Thyroid gland (tissue), 4 donors: ENCODE measurements at places on chromosomes 4 and X.

DNA sequence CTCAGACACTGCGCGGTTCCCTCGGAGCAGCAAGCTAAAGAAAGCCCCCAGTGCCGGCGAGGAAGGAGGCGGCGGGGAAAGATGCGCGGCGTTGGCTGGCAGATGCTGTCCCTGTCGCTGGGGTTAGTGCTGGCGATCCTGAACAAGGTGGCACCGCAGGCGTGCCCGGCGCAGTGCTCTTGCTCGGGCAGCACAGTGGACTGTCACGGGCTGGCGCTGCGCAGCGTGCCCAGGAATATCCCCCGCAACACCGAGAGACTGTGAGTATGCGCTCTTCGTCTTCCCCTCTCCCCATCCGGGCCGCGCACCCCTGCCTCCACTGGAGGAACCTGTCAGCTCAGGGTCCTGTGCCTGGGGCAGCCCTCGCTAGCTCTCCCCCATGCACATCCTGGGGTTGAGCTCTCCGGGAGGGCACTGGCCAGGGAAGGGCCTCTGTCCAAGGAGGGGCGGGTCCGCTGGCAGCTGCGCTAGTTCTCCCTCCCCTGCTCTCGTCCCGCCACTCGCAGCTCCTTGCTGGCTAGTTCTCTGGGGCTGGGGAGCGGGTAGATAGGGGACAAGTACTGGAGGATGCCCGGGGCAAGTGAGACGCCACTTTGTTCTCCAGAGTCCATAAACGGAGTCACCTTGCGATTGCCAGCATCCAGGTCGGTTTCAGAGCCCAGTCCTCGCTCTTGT lies 2.2 kb downstream of the SLIT2 start:
- peak; percentile 26 for DNase-seq

DNA sequence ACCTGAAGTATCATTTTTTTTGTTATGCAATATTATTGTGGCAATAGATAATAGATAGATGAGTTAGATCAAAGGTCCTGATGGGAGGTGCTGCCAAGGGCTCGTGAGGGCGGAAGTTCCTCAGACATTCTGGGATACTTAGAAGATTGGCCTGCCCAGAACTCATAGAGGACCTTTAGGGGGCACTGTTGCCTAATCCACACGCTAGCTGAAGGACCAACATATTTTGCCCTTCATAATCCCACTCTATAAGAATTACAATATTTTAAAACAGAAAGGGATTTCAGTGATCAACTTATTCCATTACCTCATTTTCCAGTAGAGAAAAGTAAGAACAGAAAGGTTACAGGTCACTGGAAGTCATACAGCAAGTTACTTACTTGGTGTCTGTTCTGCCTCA lies 22.9 kb upstream of the COX7B2 start:
- no peak for DNase-seq

- no peak for DNase-seq
Observed at GRCh38 chrX:31653422-31653821, 581.6 kb upstream of the FTHL17 start.

GRCh38 chr4:16120720-16121119 lies 36.9 kb upstream of the PROM1 start:
- no peak for DNase-seq

- peak; percentile 91 for DNase-seq
Observed at GRCh38 chr4:99723612-99724011, 66.0 kb upstream of the C4orf54 start.

- no peak for DNase-seq
Observed at GRCh38 chr4:163922302-163922701, 427.8 kb downstream of the TMA16 start.

DNA sequence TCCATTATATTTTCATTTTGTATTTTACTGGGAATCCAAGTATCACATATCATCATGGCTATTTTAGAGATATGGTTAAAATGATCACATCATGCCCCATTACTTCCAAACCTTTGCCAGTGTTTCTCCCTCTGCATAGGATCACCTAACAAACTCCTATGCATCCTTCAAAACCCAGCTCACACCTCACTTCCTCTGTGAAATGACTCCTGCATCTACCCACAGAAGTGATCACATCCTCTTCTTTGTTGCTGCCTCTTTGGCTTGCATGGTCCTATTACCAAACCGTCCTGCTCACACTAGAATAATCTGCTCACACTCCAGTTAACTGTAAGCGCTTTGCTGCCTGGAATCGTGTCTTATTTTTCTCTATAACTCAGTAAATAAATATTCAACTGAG lies 74.7 kb upstream of the C4orf50 start:
- no peak for DNase-seq

DNA sequence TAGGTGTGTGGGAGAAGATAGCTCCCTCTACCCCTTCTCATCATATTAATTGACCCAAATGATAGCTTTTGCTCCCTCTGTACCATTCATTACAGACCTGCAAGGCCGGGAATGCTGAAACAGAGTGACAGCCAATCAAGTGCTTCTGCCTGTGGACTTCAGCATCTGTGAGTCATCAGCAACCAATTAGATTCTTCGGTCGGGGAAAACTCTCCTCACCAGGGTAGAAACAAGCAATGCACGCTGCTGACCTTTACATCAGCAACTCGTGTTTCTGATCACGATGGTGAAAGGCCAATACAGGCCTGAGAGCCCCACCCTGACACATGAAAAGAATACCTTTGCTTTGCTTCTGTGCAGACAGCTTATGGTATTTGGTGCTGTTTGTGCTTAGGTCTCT lies 347.2 kb upstream of the DDX53 start:
- no peak for DNase-seq

- peak; percentile 52 for DNase-seq
Observed at GRCh38 chr4:140764785-140765392, 8.7 kb upstream of the TBC1D9 start.

- no peak for DNase-seq
Observed at GRCh38 chrX:55523356-55523755, 33.7 kb upstream of the USP51 start.

DNA sequence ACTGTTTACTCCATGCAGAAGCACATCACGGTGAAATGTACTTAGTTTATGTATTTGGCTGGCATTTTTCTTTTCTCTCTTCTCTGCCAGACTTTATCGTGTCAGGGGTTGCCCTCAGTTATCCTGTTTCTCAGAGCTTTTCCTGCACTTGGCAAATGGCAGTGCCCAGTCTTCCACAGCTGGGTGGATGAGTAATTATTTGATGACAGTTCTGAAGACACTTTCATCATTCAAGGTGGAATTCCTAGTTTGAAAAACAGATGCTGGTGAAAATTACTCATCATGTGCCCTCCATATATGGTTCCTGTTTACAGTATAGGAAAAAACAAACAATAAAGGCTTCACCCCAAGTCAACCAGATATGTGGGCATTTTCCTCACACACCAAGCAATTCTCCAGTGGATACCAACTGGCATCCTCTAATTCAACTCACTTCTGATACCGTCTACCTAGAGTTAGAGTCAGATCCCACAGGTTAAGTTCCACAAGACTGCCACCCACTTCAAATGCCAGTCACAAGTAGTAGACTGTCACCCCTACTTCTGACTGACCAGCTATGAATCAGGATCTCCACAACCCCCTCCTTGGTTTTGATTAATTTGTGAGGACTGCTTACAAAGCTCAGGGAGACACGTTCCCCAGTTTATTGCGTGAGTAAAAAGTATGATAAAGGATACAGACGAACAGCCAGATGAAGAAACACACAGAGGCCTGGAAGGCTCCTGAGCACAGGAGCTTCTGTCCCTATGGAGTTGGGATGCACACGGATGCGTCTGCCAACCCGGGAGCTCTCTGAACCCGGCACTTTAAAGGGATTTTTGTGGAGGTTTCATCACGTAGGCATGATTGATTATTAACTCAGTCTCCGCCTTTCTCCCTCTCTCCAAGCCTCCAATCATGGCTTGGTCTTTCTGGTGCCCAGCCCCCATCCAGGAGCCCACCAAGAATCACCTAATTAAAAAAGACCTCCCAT lies 72.9 kb downstream of the CLDN34 start:
- DNase-seq = no peak

- no peak for DNase-seq
Observed at GRCh38 chr4:128244379-128244778, 43.2 kb downstream of the PGRMC2 start.

DNA sequence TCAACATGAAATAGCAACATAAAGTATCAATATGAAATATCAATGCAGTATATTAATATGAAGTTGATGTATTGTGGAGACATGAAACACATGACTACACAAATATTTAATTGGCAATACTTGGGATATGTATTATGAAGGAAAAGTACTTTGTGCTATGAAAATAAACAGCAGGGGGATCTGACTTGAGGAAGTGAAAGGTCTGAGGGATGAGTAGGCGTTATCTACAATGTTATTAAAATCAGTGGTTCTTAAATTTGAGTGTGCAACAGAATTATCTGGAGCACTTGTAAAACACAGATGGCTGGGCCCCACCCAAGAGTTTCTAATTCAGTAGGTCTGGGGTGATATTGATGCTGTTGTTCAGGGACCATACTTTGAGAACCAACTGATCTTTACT lies 27.4 kb upstream of the ARX start:
- DNase-seq = no peak

GRCh38 chr4:41644288-41644914 lies 104.1 kb downstream of the PHOX2B start:
- peak; percentile 82 for DNase-seq

DNA sequence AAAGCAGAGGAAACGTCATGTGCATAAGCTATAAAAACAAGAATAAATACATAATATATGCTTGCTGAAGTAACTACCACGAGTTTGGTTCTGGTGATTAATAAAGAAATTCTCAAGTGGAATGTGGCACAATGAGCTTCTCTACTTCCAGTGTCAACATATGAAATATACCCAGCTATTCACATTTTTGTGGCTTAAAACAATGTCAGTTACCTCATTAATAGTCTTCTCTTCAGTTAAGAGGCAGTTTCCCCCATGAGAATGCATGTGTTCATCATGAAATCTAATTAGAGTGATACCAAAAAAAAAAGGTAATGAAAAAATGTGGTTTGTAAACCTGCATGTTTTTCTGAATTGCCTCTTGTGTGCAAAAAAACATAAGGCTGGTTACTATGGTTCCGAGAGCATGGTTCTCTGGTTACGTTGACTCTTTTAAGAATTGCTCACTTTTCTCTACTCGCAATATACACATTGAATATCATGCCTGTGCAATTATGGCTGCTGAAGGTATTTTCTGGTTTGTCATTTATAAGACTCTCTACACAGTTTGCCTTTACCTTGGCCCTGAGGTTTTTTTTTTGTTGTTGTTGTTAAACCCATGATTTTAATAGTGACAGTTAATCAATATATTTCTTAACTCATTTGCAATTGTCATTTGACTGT lies 108.2 kb downstream of the PCDH7 start:
- no peak for DNase-seq

- no peak for DNase-seq
Observed at GRCh38 chr4:38137080-38137479, 176.9 kb downstream of the PTTG2 start.

- no peak for DNase-seq
Observed at GRCh38 chrX:13843150-13843721, 26.3 kb upstream of the GPM6B start.

DNA sequence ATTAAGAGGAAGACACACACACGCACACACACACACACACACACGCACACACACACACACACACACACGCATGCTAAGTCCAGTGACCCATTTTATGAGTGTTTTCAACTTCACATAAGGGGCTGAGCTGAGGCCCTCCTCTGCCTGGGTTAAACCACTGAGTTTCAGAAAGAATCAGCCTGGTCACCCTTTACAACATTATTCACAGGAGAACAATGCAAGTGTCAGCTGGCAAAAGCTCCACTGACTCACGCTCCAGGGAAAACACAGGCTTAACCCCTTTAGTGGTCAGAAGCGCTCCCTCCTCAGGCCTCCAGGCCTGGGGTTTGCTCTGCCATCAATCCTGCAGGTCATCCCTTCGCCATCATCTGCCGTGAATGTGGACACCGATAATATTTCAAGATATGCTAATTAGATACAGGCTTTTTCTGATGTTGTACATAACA lies 46.9 kb downstream of the ACOX3 start:
- peak; percentile 90 for DNase-seq

- DNase-seq = no peak
Observed at GRCh38 chrX:40278340-40279090, 180.8 kb upstream of the BCOR start.

DNA sequence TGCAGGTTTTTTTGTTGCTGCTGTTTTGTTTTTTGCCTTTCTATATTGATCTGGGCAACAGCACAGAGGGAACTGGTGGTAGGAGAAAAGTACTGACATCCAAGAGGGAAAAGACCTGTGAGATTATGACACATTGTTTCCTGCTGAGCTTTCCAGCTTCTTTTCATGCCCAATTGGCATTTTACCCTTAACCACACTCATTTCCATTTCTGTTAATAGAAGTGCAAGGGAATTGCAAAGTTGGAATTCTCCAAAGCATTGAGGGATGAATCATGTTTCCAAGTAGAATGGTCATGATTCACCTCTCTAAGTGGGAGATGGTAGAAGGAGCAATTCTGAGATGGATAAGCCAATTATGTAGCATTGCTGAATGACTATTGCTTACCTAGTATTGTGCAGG lies 161.5 kb downstream of the PPARGC1A start:
- no peak for DNase-seq

- DNase-seq = no peak
Observed at GRCh38 chrX:118980761-118981160, 6.3 kb downstream of the LONRF3 start.

GRCh38 chr4:16852228-16852627 lies 46.2 kb downstream of the LDB2 start:
- no peak for DNase-seq

DNA sequence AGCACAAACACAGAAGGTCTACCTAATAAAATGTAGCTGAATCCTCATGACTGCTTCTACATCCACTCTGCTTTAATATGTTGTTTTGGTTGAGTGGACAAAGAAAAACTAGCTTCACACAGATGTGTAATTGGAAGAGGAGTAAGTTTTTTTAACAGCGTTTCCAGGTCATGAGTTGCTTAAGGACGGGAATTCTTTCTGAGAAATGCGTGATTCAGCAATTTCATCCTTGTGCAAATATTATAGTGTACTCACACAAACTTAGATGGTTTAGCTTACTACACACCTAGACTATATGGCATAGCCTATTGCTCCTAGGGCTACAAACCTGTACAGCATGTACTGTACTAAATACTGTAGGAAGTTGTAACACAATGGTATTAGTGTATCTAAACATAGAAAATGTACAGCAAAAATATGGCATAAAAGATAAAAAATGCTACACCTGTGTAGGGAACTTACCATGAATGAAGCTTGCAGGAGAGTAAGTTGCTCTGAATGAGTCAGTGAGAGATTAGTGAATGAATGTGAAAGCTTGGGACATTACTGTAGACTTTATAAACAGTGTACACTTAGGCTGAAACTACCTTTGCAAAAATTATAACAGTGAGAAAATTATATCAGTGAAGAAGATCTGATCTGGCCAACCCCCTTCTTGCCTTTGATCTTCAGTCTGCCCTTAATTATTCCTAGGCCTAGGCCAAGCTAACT lies 70.8 kb upstream of the IL15 start:
- no peak for DNase-seq

DNA sequence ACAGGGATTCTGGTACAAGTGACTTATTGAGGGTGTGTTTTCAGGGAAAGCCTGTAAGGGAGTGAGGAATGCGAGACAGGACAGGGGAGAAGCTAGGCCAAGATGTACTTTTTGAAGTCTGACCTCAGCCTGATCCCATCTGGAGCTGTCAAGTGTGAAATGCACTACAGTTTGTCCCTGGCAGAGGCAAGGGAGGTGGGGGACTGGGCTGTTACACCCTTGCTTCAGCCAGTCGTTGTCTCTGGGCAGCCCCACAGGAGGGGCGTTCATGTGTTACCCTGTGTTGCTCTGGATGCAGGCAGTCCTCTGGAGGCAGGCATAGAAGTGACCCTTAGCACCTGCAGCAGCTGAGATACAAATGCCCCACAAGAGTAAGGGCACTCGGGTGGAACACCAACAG lies 25.8 kb downstream of the PPEF1 start:
- DNase-seq = peak; percentile 59
